Effector memory CD4-positive, alpha-beta T cell (primary cell): ENCODE measurements at places on chromosomes 12 and 14.
A peak's percentile ranks its signal among the peaks of the same experiment; 100 is the strongest.

GRCh38 chr14:55389330-55389729, 22.3 kb downstream of the ATG14 start:
- no peaks in the 10 kb centered on the region for H3K4me1 ChIP-seq
- DNase-seq: no peak
- no peak overlapping the region for H3K27ac ChIP-seq
- H3K27me3 ChIP-seq: no peaks in the 10 kb centered on the region

DNA sequence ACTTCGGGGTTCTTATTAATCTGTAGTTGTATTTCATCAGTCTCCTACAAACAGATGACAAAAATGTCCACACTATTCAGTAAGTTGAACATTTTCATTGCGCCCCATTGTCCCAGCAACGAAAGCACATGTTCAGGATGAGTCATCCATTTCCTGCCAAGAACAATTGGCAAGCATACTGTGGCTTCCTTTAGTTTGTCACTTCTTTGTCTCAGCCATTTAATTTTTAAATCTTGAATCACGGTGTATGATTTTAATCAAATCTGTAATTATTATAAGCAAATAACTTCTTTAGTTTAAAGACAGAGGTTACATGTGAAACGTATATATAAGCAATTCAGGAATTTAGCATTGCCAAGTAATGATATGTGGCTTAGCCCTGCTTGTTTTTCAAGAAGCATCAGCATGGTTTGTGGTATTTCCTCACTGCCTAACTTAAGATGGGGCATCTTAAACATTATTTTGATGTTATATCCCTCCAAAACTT, 211.3 kb upstream of the KRR1 start:
- no peak overlapping the region for H3K27ac ChIP-seq
- no peaks in the 10 kb centered on the region for H3K27me3 ChIP-seq
- no peaks in the 10 kb centered on the region for H3K4me1 ChIP-seq

DNA sequence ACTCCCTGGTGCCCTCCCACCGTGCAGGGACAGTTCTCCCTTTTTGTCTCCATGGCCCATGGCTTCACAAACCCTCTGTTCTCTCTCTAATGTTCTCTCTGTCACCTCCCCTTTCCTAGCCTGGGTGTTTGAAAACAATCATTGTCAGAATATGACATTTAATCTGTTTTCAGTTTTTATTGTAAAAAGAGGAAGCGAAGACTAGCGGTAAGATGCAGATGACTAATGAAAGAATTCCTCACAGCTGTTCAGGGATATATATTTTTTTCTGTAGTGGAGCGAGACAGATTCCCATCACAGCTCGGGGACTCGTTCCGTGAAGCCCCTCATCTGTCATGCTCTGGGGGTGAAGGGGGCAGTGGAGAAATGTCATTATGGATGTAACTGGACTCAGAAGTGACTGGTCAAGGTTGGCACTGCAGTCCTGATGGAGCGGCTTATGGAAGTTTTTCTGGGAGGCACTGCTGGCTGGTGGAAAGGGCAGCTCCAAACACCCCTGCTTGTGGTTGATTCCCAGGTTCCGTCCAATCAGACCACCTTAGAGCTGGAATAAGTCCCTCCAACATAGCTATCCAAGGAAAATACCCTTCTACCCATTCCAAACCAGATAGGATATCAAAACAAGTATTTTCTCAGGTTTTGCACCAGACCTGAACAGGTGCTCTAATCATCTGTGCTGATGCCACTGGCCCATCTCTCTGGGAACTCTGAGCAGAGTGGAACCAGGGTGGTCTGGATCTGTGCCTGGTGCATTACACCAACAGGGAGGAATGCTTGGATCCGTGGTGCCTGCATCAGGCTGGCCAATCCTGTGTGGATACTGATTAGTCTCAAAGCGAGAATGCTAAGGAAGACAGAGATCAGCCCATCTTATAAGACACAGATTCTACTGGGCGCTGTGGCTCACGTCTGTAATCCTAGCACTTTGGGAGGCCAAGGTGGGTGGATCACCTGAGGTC, 84.7 kb downstream of the GPATCH2L start:
- H3K36me3 ChIP-seq: peaks cover 4% of the 10 kb centered on the region
- H3K4me3 ChIP-seq: no peak overlapping the region
- no peak overlapping the region for H3K27ac ChIP-seq
- no peaks in the 10 kb centered on the region for H3K27me3 ChIP-seq
- no peak for DNase-seq

GRCh38 chr14:100450049-100450448, 126.9 kb downstream of the SLC25A47 start:
- no peak for DNase-seq
- H3K4me3 ChIP-seq: no peak overlapping the region
- no peaks in the 10 kb centered on the region for H3K4me1 ChIP-seq
- no peaks in the 10 kb centered on the region for H3K36me3 ChIP-seq
- no peak overlapping the region for H3K27ac ChIP-seq
- H3K27me3 ChIP-seq: no peaks in the 10 kb centered on the region

DNA sequence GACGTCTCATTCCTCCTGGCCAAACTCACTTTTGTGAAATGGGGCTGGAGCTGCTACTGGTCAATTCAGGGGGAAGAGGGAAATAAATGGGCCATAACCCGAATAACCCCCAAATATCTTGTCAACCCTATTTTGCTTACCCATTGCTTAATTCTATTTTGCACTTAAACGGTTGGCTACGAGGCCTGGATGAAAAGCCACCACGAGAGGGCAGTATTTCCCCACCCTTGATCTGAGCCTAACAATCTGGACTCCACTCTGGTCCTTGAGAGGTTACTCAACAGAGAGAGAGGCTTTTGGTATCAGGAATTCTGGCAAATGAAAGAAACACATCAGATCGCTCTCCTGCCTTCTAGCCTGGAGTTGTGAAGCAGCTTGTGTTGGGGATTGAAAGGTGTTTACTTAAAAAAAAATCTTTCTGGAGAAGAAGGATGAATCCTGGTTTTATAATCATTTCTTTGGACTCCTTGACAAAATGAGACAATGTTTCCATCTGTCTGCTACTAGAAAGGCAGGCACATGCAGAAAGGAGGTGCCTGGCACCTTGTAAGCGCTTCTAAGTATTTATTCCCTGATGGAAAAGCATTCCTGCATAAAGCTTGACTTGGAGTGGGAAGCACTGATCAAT, 22.4 kb upstream of the FBXO21 start:
- no peaks in the 10 kb centered on the region for H3K36me3 ChIP-seq
- no peak overlapping the region for H3K4me3 ChIP-seq
- no peak overlapping the region for H3K27ac ChIP-seq
- DNase-seq: peak; percentile 19
- no peaks in the 10 kb centered on the region for H3K4me1 ChIP-seq

GRCh38 chr12:77493302-77494168, 337.2 kb upstream of the NAV3 start:
- H3K27me3 ChIP-seq: no peaks in the 10 kb centered on the region
- no peaks in the 10 kb centered on the region for H3K36me3 ChIP-seq
- no peak overlapping the region for H3K4me3 ChIP-seq
- H3K4me1 ChIP-seq: no peaks in the 10 kb centered on the region

- no peaks in the 10 kb centered on the region for H3K4me1 ChIP-seq
- no peaks in the 10 kb centered on the region for H3K27me3 ChIP-seq
- H3K36me3 ChIP-seq: no peaks in the 10 kb centered on the region
- H3K27ac ChIP-seq: no peak overlapping the region
- H3K4me3 ChIP-seq: no peak overlapping the region
Measured at GRCh38 chr14:99786511-99786989, 6.7 kb upstream of the EML1 start.

GRCh38 chr14:89575386-89576061, 158.5 kb upstream of the FOXN3 start:
- no peak for DNase-seq
- no peaks in the 10 kb centered on the region for H3K27me3 ChIP-seq
- no peaks in the 10 kb centered on the region for H3K36me3 ChIP-seq
- no peak overlapping the region for H3K4me3 ChIP-seq

- no peak overlapping the region for H3K4me3 ChIP-seq
- H3K36me3 ChIP-seq: no peaks in the 10 kb centered on the region
- DNase-seq: no peak
- no peaks in the 10 kb centered on the region for H3K27me3 ChIP-seq
- no peak overlapping the region for H3K27ac ChIP-seq
Measured at GRCh38 chr12:91213-91612, 24.6 kb downstream of the IQSEC3 start.
